Naive thymus-derived CD8-positive, alpha-beta T cell (primary cell): ENCODE measurements at places on chromosomes 11 and 22. TPM values are rescaled to one million over a fixed set of nuclear protein-coding genes. Genes with fewer than 3 reads are reported as not detected.

- no peak for DNase-seq
Measured at GRCh38 chr11:131546218-131546895, 175.9 kb downstream of the NTM start.

SSH3 gene
- 18.1 TPM for total RNA-seq

DNA sequence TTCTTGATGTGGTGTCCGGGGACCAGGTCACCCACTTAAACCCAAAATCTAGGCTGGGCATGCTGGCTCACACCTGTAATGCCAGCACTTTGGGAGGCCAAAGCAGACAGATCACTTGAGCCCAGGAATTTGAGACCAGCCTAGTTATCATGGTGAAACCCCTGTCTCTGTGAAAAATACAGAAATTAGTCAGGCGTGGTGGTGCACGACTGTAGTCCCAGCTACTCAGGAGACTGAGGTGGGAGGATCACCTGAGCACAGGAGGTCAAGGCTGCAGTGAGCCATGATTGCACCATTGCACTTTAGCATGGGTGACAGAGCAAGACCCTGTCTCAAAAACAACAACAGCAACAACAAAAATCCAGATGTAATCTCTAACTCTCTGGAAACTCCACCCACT lies 30.3 kb upstream of the FJX1 start:
- no peak for DNase-seq

DNA sequence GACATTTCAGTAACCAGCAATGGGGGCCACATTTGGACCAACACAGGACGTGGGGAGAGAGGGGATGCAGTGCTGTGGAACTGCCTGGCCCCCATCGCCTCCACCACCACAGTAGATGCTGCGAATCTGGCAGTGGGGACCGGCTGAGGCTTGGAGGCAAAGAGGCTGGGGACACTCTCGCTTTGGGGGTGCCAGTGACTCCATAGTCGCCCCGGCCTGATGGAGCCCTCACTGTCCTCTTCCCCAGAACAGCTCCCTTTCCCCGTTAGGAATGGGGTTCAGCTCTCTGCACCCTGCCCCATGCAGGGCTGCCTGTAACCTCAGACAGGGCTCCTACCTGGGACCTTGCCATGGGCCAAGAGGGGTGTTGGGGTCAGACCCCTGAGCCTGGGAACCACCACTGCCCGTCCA lies 1.8 kb upstream of the MUC2 start:
- DNase-seq, result no peak

DNA sequence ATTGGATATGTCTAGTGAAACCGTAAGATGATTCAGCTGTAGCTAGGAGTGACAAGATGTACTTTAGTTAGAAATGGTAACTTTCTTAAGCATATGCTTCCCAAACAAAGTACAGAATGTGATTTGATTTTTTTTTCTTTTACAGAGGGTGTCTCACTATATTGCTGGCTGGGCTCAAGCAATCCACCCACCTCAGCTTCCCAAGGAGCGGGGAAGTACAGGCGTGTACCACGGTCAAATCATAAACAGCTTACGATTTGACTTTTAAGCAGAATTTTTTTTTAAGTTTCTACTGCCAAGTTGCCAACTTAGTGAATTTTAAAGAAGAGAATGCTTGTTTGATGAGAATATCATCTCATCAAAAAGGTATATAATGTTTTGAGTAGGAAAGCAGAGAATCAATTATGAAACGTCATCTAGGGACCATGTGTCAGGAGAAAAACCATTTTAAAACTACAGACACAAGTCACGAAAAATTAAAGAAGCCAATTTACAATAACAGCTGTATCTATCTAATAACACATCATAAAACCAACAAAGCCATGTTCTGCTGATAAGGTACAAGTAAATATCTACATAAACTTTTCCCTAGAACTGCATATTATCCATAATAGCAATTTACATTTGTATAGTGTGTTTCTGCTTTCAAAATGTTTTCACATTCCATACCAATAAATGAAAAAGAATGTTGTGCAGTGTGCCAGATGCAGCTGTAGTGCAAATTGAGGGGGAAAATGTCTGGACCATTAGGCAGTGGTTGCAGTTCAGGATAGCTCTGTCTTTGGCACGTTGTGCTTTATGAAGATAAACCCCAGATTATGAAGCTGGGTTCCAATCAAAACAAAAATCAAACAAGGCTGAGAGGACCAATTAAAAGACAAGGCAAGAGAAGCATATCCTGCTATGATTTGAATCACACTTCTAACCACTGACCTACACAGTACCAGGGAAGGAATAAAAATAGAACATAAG lies 33.7 kb upstream of the USP47 start:
- no peak for DNase-seq

CDC42BPG gene
- total RNA-seq, result 9.0 TPM

A4GALT gene
- not detected for total RNA-seq

SPON1 gene
- 16.5 TPM for total RNA-seq
